ENCODE measurements at places on chromosomes 11 and 22.

DNA sequence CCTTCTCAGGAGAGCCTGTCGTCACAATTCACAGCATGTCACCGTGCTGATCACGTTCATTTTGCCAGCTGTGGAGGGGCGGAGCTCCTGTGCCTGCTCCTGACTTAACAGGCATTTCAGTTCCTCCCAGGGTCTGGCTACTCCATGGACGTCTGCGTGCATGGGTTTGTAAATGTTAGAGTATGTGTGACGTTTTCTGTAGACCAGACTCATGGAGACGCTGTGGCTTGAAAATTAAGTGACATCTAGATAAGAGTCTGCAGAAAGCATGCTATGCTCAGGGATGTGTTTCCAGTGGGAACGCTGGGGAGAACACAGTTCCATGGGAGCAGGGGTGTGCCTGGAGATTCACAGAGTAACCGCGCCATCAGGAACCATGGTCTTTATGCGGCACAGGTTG is 804.0 kb downstream of the TBC1D22A start:
- DNase-seq, result no peak

DNA sequence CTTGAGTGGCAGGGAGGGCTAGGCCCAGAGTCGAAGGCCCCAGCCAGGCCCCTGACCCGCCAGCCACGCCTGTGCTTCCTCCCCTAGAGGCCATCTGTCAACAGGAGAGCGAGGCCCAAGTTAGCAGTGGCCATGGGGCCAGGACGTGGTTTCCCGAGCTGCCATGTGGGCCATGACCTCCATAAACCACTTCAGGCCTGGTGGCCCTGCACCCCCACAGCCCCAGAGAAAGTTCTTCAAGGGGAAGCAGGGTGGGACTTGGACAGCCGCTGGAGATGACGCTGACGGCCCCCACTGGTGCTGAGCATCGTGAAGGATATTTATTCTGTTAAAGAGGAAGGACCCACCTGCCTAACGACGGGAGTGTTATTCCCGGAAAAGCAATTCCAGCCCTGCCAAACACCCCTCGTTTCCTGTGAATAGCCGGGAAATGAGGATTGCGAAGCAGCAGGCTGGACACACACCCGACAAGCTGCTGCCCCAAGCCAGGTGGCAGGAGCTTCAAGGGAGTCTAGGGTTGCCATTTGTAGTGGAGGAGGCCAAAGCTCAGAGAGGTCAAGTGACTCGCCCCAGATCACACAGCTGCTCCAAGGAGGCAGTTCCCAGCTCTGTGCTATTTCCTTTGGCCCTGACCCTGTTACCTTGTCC is 12.8 kb downstream of the PRR5 start:
- DNase-seq, result no peak

DNA sequence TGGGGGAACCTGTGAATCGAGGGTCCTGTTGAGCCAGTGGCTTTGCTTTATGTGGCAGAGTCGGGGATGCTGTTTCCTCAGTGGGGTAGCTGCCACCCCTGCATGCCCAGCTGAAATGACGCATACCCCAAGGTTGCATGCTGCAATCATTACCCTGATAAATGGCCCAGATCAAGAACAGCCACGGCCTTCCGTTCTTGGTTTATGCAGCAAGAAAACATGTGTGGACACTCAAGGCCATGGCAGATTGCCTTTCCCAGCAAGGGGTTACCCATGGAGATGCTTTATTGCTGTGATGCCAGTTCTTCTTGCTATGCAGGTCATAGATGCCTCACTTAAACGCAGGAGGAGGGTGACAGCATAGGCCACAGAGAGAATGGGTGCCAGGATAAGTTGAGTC is 14.3 kb upstream of the SREBF2 start:
- no peak for DNase-seq

GRCh38 chr22:39237318-39238100 is 7.3 kb downstream of the PDGFB start:
- no peak for DNase-seq

DNA sequence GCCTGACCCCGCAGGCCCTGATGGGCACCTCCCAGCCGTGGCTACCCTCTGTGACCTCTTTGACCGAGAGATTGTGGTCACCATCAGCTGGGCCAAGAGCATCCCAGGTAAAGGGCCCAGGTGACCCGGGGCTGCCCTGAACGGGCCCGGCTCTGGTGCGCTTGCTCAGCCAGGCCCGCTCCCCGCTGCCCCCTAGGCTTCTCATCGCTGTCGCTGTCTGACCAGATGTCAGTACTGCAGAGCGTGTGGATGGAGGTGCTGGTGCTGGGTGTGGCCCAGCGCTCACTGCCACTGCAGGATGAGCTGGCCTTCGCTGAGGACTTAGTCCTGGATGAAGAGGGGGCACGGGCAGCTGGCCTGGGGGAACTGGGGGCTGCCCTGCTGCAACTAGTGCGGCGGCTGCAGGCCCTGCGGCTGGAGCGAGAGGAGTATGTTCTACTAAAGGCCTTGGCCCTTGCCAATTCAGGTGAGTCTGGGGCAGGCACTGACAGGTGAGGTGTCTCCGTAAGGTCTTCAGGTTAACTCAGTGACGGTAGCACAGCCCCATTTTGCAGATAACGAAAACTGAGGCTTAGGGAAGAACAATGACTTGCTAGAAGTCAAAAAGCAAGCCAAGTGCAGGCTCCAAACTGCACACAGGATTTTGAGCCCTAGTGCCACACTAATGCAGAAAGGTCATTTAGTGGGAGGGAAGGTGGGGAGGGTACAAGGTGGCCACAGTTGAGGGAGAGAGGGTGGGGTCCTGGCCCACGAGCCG is 2.4 kb downstream of the TRMT112 start:
- DNase-seq, result no peak

GRCh38 chr11:27934830-27935145 is 173.2 kb downstream of the KIF18A start:
- DNase-seq, result no peak

DNA sequence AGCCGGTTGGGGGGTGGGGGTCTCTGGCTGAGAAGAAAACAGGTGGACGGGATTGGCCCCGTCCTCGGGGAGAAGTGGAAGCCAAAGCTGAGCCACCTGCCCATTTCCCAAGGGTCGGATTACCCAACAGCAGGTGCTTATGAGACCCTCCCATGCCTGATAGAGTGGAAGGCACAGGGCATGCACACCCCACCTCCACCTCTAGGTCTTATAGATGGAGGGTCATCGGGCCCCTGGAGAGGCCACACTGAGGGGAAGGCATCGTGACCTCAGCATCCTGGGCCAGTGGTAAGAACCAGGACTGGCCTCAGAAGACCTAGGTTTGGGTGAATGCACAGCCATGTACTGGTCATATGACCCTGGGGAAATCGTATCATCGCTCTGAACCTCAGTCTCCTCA is 85.9 kb downstream of the BUD13 start:
- DNase-seq, result no peak

- DNase-seq, result no peak
Measured at GRCh38 chr11:1927026-1927847, 7.7 kb downstream of the TNNT3 start.

- DNase-seq, result peak; percentile 27
Measured at GRCh38 chr11:77619576-77620198, 17.9 kb downstream of the CLNS1A start.

- DNase-seq, result no peak
Measured at GRCh38 chr11:22884217-22884616, 23.9 kb upstream of the CCDC179 start.

DNA sequence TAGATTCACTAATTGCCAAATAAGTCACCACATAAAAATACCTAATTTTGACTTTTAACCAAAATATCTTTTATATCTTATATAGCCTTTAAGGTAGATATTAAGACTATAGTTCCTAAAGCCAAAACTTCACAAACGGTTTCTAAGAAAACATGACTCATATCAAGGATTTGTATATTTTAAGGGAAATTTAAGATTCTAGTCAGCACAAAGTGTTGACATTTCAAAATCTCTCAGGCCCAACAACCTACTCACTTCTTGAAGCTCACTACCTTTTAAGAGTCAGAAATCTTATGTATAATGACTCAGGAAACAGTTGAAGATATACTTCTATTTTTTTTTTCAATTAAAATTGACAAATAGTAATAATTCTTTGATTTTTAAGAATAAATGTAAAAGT is 221.9 kb downstream of the SBF2 start:
- DNase-seq, result no peak

GRCh38 chr11:75475767-75476650 is 43.0 kb upstream of the KLHL35 start:
- no peak for DNase-seq

DNA sequence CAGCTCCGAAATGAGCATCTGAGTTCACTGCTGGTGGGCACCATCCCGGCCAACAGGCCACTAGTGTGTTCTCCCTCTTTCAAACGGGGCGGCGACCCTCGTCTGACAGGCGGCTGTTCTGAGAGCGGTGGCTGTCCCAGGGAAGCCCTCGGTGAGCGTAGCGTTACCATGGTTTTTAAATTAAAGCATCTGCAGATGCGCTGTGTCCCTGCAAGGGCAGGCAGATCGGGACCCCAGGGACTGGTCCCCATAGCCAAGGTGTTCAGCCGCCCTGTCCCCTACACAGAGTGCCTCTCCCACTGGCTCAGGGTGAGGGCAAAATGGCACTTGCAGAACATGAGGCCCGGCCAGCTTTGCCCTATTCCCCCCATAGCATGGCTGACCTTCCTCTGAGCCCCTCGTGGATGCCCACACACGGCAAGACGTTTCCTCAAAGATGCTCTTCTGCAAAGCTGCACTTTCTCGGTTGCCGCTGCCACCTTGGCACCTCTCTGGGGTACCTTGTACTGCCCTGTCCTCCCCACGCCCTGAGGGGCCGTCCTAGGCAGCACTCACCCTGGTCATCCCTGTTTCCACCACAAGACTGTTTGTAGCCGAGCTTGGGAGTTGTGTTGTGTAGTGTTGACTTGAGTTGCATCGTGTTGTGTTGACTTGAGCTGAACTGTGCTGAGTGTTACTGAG is 51.9 kb upstream of the KCNQ1OT1 start:
- DNase-seq, result no peak
